Panc1 (cell line): ENCODE measurements at places on chromosomes 5 and 9. TPM values are rescaled to one million over a fixed set of nuclear protein-coding genes. Genes with fewer than 3 reads are reported as not detected.

DNA sequence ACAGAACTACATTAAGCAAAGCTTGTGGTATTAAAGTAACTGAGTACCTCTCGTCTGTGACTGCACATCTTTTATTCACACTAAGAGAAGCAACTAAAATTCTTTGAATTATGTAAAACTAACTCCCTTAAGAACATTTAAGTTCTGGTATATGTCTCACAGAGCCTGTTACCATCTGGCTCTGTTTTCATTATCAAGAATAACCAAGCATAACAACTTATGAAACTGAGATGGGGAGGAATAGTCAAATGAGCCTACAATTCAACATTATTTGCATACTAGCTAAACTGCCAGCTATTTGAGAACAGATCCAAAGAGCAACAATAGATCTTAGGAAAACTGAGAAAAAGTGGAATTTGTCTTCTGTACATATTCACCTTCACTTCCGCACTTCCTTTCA, 25.3 kb upstream of the ISOC1 start:
- no peaks in the 10 kb centered on the region for H3K36me3 ChIP-seq
- no peak overlapping the region for H3K4me3 ChIP-seq
- no peaks in the 10 kb centered on the region for H3K4me1 ChIP-seq
- no peak overlapping the region for H3K27ac ChIP-seq
- DNase-seq = no peak
- no peaks in the 10 kb centered on the region for H3K27me3 ChIP-seq

- DNase-seq = no peak
- H3K4me3 ChIP-seq = no peak overlapping the region
- H3K4me1 ChIP-seq = no peaks in the 10 kb centered on the region
- H3K27ac ChIP-seq = no peak overlapping the region
- no peaks in the 10 kb centered on the region for H3K36me3 ChIP-seq
These were observed 185.7 kb downstream of the ADAMTS6 start for GRCh38 chr5:65296067-65296466.

- H3K36me3 ChIP-seq = no peaks in the 10 kb centered on the region
- peaks cover 7% of the 10 kb centered on the region; the same call in 1 of the 2 replicates for H3K27me3 ChIP-seq
- H3K4me1 ChIP-seq = no peaks in the 10 kb centered on the region
- no peak overlapping the region for H3K27ac ChIP-seq
- DNase-seq = no peak
These were observed 90.8 kb upstream of the EGFLAM start for GRCh38 chr5:38167562-38167996.

GRCh38 chr5:149344151-149344550, 1.1 kb upstream of the GRPEL2 start:
- H3K4me1 ChIP-seq = peaks cover 7% of the 10 kb centered on the region
- H3K36me3 ChIP-seq = peaks cover 16% of the 10 kb centered on the region
- H3K27me3 ChIP-seq = no peaks in the 10 kb centered on the region
- no peak for DNase-seq
- peak overlapping the region; percentile 82 for H3K4me3 ChIP-seq

Gene KIAA1958
- 10.4 TPM for total RNA-seq

GRCh38 chr5:116518423-116518822, 56.2 kb downstream of the SEMA6A start:
- no peaks in the 10 kb centered on the region for H3K4me1 ChIP-seq
- H3K27me3 ChIP-seq = no peaks in the 10 kb centered on the region
- H3K27ac ChIP-seq = no peak overlapping the region
- no peaks in the 10 kb centered on the region for H3K36me3 ChIP-seq
- no peak for DNase-seq

Gene PCDHB2
- total RNA-seq = 12.8 TPM

GRCh38 chr9:8980496-8981013, 1181.0 kb upstream of the DMAC1 start:
- H3K36me3 ChIP-seq = no peaks in the 10 kb centered on the region
- no peaks in the 10 kb centered on the region for H3K4me1 ChIP-seq
- H3K27ac ChIP-seq = no peak overlapping the region
- DNase-seq = no peak

GRCh38 chr9:27436234-27436633, 87.9 kb upstream of the IFNK start:
- H3K27me3 ChIP-seq = no peaks in the 10 kb centered on the region
- H3K4me3 ChIP-seq = no peak overlapping the region
- H3K27ac ChIP-seq = no peak overlapping the region
- H3K4me1 ChIP-seq = no peaks in the 10 kb centered on the region
- no peaks in the 10 kb centered on the region for H3K36me3 ChIP-seq
